Activated naive CD4-positive, alpha-beta T cell (primary cell): ENCODE measurements at places on chromosomes 3 and 15.

GRCh38 chr3:112667599-112667998, 26.7 kb upstream of the CCDC80 start:
- no peak for DNase-seq

DNA sequence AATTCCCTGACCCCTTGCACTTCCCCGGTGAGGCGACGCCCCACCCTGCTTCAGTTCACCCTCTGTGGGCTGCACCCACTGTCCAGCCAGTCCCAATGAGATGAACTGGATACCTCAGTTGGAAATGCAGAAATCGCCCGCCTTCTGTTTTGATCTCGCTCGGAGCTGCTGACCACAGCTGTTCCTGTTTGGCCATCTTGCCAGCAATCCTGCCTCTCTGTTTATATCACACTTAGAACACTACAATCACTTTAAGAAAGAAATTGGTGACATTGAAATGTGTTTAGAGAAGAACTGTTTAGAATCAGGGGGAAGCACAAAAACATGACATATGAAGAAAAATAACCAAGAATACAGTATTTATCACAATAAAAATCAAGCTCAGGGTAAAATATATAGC, 127.5 kb upstream of the SUCLG2 start:
- DNase-seq: no peak

GRCh38 chr3:191962324-191962723, 501.4 kb downstream of the PYDC2 start:
- no peak for DNase-seq

- DNase-seq: no peak
These were observed 1.9 kb downstream of the SLC33A1 start for GRCh38 chr3:155852341-155852740.

- no peak for DNase-seq
These were observed 28.6 kb upstream of the UMPS start for GRCh38 chr3:124701687-124702086.

DNA sequence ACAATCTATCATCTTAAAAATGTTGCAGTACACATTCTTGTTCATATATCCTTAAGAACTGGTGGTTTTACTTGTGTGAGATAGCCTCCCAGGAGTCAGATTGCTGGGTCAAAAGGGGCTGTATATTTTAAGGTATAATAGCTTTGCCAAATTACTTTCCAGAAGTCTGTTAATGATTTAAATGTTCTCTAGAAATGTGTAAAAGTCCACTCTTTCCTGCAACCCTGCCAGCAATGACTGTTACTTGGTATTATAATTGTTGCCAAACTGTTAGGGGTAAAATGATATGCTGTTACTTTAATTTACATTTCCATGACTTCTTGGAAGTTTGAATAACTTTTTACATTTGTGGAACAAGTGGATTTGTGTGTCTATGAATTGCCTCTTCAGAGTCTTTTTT, 170.8 kb downstream of the SLC9A9 start:
- DNase-seq: no peak

- no peak for DNase-seq
These were observed 31.6 kb downstream of the TSC22D2 start for GRCh38 chr3:150439657-150440056.

DNA sequence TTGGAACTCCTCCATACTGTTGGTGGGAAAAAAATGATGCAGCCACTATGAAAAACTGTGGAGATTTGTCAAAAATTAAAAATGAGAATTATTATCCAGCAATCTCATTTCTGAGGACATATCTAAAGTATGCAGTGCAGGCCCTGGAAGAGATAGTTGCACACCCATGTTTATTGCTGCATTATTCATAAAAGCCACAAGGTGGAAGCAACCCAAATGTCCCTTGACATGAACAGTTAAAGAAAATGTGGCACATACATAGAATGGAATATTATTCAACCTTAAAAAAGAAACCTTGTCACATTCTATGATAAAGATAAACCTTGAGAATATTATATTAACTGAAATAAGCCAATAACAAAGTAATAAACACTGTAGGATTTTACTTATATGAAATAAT, 80.9 kb upstream of the ARHGEF26 start:
- no peak for DNase-seq

DNA sequence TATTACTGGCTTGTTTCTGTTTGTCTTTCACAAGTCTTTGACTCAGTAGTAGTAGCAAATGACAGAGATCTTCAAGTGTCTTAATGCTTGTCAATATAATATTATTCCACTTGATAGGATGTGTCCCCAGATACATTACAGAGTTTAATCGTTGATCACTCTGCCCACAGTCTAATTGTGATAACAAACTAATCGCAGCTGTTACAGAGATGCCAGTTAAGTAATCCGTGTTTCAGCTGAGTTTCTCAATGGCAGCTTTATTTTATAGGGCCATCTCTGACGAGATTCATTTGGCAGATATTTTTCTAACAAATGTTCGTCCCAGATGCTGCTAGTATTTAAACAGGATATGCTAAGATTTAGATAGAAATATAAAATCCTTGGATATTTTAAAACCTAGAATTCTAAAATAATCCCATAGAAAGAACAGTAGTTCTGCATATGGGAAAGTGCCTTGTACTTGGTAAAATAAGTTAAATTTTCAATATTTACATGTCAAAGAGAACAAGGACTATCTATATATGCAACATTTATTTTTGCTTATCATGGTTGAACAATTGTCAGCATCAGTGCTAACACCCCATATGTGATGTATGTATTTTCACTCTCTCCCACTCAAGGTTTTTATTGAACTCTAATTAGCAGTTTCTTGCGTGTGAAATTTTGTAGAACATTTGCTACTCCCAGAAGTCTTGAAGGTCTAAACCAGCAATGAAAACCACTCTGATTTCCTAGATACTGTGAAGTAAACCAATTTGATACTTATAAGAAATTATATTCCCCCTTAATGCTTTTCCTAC, 185.5 kb downstream of the MBNL1 start:
- no peak for DNase-seq

GRCh38 chr3:69803681-69804270, 64.5 kb downstream of the MITF start:
- no peak for DNase-seq
